ENCODE measurements at places on chromosomes 16 and 17.

DNA sequence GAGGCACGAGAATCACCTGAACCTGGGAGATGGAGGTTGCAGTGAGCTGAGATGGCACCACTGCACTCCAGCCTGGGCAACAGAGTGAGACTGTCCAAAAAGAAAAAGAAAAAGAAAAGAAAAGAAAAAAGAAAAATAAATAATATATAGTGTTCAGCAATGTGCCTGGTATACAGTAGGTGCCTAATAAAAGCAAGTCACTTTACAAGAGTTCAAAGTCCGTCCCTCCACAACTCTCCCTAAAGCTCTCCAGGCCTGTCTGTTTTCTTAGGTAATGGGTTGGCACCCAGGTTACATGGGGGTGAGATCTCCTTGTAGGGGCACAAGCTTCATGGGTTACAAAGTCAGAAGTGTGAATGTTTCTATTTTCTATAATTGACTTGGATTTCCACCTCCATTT is 16.6 kb upstream of the ANKRD40CL start:
- no peak for DNase-seq

DNA sequence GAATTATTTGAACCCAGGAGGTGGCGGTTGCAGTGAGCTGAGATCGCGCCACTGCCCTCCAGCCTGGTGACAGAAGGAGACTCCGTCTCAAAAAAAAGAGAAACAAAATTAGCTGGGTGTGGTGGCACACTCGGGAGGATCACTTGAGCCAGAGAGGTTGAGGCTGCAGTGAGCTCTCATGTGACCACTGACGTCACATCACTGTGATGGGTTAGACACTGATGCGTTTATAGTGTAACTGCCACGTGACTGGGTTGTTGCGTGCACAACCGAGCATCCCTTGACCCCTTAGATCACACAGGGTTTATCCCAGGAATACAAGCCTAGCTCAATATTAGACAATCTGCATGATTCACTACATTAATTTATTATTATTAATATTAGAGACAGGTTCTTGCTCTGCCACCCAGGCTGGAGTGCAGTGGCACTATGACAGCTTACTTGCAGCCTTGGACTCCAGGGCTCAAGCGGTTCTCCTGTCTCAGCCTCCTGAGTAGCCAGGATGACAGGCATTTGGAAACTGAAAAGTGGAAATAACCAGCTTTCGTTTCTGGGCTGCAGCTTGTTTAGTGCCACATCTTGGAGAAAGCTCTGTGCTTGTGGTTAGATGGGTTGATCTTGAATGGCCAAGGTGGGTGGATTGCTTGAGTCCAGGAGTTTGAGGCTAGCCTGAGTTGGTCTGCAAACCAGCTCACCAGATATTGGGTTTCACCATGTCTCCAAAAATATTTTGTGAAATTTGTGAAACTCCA is 26.4 kb upstream of the ABR start:
- no peak for DNase-seq

DNA sequence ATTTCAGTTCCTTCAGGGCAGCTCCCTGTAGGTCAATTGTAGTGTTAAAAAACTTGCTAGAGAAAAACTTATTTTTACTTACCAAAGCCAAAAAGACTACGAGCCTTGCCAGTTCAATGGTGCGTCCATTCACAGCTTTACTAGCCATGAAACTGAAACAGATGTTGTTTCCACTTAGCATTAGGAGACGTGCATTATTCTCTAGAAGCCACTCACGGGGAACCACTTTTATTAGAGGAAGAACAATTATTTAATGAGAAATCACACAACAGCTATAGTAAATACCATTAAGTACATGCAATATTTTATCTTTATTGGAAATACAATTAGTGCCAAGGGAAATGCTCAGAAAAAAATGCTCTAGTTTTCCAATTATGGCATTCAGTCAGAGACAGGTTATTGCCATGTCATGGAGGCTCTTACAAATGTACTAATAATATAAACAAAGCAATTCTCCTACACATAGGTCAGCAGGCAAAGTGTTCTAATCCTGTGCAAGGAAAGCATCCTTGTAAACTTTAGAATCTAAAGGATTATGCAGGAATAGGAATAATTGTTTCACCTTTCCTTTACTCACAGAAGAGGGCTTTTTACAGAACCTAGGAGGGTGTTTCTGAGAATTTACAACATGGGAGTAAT is 17.4 kb downstream of the LASP1NB start:
- no peak for DNase-seq

DNA sequence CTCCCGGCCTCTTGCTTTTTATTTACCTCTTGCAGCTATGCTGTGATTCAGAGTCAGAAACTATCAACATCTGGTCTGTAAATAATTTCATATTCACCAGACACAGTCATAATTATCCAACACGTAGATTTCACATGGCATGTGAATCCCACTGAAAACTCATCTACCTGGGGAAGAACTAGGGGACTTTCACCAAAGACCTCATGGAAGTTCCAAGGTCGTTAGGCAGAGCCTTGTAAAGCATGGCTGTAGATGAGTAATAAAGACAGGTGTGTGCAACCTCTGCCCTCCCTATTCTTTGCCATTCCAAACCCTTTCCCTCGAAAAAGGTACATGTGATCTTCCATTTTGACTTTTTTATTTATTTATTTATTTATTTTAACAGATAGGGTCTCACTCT is 1.9 kb upstream of the CHST5 start:
- DNase-seq: no peak

GRCh38 chr16:73852561-73852960 is 444.1 kb upstream of the PSMD7 start:
- no peak for DNase-seq

DNA sequence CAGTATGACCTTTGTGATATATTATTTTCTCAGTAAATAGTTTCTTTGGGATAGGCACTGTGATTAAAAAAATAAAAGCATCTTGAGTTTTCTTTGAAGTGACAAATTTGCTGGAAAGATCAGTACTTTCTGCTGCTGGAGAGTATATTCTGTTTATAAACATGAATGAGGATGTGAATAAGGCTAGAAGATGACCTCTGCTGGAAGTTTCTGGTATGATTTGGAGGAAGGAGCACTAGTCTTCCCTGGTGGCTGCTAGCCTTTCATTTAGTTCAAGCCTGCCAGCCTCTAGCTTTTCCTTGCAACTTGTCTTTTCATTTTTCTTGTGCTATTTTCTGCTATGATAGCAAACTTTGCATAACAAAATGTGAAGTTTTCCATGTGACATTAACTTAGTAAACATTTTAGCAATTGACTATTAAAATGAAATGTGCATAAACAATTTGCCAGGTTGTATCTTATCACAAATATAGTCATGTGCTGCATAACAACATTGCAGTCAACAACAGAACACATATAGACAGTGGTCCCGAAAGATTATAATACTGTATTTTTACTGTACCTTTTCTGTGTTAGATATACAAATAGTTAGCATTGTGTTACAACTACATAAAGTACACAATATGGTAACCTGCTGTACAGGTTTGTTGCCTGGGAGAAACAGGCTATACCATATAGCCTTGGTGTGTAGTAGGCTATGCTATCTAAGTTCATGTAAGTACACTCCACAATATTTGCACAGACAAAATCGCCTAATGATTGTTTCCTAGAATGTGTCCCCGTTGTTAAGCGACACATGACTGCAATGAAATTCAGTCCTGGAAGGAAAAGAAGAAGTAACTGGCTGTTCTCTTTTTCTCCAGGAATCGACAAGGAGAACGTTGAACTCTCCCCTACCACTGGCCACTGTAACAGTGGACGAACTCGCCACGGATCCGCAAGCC is 18.1 kb upstream of the RAB11FIP4 start:
- no peak for DNase-seq

GRCh38 chr16:31502981-31503380 is 5.2 kb downstream of the RUSF1 start:
- no peak for DNase-seq

All from tibial artery (tissue), 4 donors.